ENCODE measurements at places on chromosomes 2 and 18.
A peak's percentile ranks its signal among the peaks of the same experiment; 100 is the strongest.

- DNase-seq = no peak
These were observed 136.2 kb downstream of the NFATC1 start for GRCh38 chr18:79531926-79532312.

GRCh38 chr2:12326449-12327190 lies 390.1 kb upstream of the TRIB2 start:
- no peak for DNase-seq

- no peak for DNase-seq
These were observed 293.7 kb downstream of the NDUFA10 start for GRCh38 chr2:239731422-239731821.

DNA sequence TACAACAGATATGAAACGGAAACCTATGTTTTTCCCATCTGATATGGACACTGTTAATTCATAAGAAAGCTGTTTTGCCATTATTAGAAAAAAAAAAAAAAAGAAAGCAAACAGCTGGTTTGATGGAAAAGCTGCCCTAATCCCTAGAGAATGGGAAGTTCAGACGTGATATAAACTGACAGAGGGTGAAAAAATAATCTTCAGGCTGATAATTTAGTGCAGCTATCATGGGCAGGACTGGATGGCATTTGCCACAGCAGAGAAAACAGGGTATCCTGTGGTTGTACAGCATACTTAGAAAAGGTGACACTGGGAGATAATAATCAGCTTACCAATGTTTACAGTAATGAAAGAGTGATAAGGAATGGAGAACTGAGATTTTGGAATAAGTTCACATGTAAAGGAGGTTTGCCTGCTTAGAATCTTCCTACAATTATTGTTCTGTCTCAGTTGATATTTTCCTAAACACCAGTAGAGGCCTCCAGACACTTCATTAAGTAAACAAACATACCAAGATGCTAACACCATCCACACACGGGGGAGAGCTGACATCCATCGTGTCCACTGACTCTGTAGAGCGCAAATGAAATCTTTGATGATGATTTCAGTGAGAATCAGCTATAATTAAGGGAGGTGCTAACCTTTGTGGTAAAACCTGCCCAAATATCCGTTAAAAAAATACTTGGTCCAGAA lies 211.6 kb upstream of the MMADHC start:
- no peak for DNase-seq

GRCh38 chr2:97354576-97354975 lies 235.1 kb downstream of the ANKRD36B start:
- DNase-seq = no peak

DNA sequence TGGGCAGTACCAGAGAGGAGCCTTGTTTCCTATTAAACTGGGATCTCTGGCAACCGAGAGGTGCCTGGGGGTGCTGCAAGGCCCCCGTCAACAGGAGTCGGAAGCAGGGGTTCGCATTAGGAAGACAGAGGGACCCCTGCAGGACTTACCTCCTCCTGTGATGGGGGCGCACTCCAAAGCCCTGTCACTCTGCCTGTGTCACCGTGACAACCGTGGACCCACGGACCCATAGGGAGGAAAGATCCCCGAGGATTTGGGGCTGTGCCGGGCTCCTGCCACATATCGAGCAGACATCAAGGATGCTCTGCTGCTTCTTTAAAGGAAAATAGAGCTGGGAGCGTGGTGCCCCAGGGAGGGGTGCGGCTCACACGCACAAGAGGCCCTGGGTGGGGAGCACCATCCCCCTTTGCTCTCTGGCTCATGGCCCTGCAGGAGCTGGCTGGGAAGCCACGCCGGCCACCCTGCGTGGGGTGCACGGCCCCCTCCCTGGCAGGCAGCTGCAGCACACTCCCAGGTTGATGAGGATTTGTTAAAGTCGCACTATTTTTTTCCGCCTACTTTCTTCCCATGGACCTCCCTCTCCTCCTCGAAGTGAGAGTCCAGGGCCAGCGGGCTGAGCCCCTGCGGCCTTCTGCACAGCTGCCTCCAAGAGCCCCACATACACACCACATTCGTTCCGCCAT lies 167.5 kb downstream of the TWIST2 start:
- no peak for DNase-seq

- peak; percentile 17 for DNase-seq
These were observed 109.1 kb downstream of the RTP5 start for GRCh38 chr2:241978670-241979069.

- no peak for DNase-seq
These were observed 36.2 kb upstream of the ACAA2 start for GRCh38 chr18:49849331-49850217.

DNA sequence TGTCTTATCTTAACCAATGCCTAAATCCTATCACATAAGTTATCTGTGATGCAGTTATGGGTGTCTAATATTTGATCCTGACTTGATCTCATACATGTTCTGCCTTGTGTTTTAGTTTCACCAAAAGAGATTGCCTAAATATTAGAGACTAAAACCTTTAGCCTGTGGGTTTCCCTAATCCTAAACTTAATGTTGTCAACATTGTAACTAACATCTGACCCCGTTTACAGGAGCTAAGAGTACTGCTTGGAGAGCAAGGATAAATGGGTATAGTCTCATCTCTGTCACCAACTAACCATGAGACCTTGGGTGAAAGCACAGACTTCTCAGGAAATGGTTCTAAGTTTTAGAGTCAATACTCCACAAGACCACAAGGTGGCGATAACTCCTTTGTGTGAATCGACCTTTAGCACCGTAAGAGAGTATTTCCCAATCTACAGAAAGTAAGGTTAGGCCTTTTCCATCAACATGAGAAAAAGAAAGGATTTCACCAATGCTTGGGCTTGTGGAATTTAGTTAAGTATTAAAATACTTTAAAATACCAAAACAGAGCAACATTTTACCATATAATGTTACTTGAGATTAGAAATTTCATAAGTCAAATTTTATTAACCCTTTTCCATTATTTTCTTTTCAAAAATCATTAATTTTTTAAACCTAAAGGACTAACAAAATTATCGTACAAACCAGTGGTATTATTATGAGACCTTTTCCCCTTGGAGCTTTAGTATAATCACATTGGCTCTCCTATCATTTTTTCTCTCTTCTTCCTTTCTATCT lies 60.5 kb downstream of the G6PC2 start:
- DNase-seq = no peak

GRCh38 chr18:49813319-49814146 lies at the start of gene ACAA2:
Gene ACAA2 (minus strand): TSS chr18:49813533. CDS start chr18:49813484, 49 bp downstream.
- DNase-seq = peak; percentile 90

DNA sequence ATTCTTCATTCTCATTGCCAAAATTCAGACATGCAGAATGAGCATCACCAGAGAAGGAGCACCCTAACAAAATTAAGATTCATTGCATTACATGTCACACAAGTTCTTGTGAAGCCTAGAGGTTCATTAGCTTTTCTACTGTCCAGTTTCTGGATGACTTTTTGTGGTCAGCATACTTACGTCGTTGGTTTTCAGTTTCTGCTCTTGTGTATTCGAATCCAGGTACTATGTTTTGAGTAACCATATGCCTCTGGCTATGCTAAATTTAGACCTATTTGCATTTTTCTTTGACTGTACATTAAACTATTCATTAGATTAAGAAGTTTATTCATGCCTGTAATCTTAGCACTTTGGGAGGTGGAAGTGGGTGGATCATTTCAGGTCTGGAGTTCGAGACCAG lies 251.3 kb downstream of the PARD3B start:
- no peak for DNase-seq

Data from coronary artery (tissue), 2 donors.